T-cell (primary cell): ENCODE measurements at places on chromosomes 3 and 15.

DNA sequence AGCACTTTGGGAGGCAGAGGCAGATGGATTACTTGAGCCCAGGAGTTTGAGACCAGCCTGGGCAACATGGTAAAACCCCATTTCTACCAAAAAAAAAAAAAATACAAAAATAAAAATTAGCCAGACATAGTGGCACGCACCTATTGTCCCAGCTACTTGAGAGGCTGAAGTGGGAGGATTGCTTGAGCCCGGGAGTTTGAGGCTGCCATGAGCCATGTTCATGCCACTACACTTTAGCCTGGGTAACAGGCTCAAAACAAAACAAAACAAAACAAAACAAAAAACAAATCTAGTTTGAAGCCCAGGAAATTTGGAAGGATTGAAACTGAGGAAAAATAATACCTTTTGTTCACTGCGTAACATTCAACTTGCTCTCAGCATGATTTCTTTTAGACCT is 16.6 kb downstream of the TMOD3 start:
- H3K27ac ChIP-seq = no peak overlapping the region
- peaks cover 28% of the 10 kb centered on the region for H3K4me1 ChIP-seq
- H3K4me3 ChIP-seq = no peak overlapping the region
- DNase-seq = no peak

DNA sequence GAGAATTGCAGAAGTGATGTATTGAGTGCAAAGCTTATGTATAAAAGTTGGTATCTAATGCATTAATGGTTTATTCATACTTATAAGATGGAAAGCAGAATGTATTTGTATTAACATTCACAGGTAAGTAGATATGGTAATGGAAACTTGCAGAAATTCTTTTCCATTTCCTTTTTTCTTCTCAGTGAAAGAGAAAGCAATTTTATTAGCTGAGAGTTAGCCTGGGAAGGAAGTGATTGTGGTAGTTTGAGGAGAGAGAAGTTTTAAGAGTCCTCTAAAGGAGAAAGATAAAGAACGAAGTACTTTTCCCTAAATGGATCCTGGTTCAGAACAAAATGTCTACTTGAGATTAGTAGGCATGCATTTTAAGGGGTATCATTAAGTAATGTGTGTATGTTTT is 60.1 kb upstream of the OSTN start:
- no peaks in the 10 kb centered on the region for H3K4me1 ChIP-seq
- no peaks in the 10 kb centered on the region for H3K27me3 ChIP-seq
- no peak overlapping the region for H3K27ac ChIP-seq
- H3K36me3 ChIP-seq = no peaks in the 10 kb centered on the region

DNA sequence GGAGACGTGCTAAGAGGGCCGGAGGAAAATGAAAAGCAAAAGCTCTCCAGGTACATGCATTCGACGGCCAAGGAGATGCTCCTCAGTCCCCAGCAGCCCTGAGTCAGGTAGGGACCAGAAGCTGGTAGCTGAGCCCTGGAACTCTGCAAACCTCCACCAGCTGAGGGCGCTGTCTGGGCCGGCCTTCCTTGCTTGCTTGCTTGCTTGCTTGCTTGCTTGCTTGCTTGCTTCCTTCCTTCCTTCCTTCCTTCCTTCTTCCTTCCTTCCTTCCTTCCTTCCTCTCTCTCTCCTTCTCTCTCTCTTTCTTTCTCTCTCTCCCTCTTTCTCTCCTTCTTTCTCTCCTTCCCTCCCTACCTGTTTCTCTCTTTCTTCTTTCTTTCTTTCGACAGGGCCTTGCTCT is 94.6 kb upstream of the RASGRF1 start:
- no peak overlapping the region for H3K4me3 ChIP-seq
- H3K4me1 ChIP-seq = no peaks in the 10 kb centered on the region
- H3K27ac ChIP-seq = no peak overlapping the region
- no peak for DNase-seq

GRCh38 chr3:123026565-123027291 is 835 bp downstream of the SEMA5B start:
- peaks cover 23% of the 10 kb centered on the region for H3K4me1 ChIP-seq
- DNase-seq = no peak
- H3K27ac ChIP-seq = no peak overlapping the region
- H3K36me3 ChIP-seq = no peaks in the 10 kb centered on the region
- H3K4me3 ChIP-seq = peak overlapping the region; percentile 93
- peaks cover 8% of the 10 kb centered on the region for H3K27me3 ChIP-seq

DNA sequence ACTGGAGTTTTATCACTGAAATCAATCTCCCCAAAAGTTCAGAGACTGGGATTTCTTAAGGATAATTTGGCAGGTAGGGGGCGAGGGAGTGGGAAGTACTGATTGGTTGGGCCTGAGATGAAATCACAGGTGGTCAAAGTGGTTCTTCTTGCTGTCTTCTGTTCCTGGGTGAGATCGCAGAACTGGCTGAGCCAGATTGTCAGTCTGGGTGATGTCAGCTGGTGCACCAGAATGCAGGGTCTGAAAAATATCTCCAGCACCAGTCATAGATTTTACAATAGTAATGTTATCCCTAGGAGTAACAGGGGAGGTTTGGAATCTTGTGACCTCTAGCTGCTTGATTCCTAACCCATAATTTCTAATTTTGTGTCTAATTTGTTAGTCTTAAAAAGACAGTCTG is 86.7 kb upstream of the SLC25A36 start:
- no peak overlapping the region for H3K4me3 ChIP-seq
- no peaks in the 10 kb centered on the region for H3K36me3 ChIP-seq
- no peak for DNase-seq
- H3K27ac ChIP-seq = no peak overlapping the region
- H3K27me3 ChIP-seq = no peaks in the 10 kb centered on the region
- no peaks in the 10 kb centered on the region for H3K4me1 ChIP-seq

- no peak for DNase-seq
- no peaks in the 10 kb centered on the region for H3K4me1 ChIP-seq
- no peak overlapping the region for H3K27ac ChIP-seq
Observed at GRCh38 chr15:57019496-57020160, 101.2 kb downstream of the TCF12 start.

DNA sequence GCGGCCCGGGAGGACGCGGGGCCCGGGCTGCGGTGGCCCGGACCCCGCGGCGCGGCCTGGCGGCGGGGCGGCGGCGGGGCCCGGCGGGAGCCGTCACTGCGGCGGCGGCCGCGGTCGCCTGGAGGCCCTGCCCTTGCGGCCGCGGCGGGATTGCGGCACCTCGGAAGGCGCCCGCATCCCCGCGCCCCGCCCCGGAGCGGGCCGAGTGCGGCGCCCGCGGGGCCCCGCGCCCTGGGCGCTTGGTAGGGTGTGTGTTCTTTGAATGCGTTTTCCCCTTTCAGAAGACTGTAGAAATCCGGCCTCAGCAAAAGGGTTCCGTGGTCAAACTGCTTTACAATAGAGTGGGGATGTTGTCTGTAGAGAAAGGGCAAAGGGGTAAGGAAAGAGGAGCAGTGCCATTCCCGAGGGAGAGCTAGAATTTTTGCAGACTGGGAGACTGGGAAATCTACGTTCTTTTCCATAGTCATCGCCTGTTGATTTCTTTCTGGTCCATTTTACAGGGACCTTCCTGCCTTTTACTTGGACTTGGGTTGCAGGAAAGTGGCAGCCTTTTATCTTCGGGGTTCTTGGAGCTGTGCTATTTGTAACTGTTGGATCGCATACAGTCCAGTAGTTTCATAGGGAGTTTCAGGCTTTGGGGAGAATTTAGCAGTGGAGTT is 630 bp downstream of the SNRK start:
- H3K36me3 ChIP-seq = peaks cover 7% of the 10 kb centered on the region
- peak overlapping the region; percentile 73 for H3K27ac ChIP-seq
- peak overlapping the region; percentile 98 for H3K4me3 ChIP-seq
- H3K27me3 ChIP-seq = no peaks in the 10 kb centered on the region
- DNase-seq = no peak

DNA sequence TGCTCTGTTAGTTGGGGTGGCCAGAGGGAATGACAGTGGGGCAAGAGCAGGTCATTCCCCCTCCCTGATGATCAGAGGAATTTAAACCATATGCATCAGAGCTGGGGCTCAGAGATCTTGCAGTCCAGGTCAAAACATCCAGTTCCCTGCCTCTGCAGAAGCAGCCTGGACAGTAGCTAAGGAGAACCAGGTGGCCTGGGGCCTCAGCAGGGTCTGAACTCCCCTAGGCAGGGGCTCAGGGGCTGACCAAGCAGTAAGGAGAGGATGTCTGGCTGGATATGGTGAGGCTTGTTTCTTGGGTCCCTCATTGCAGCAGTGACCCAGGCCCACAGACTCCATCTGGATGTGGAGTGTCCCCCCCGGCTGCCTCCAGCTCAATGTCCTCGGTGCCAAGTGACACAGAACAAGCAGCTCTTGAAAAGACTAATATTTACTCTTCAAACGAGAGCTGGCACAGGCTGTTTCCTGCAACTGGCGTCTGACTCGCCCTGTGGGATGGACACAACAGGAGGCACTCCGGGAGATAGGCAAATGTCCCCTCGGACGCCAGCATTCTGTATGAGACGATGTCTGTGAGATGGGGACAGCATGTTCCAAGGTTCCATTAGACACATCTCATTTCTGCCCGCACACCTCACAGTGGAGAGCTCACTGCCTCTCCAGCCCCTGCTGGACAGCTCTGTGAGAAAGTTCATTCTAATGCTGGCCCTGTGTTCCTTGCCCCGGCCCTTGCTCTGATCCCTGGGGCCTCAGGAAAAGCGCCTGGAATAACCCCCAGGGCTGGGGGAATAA is 37.1 kb downstream of the SEC22C start:
- no peaks in the 10 kb centered on the region for H3K27me3 ChIP-seq
- H3K36me3 ChIP-seq = no peaks in the 10 kb centered on the region
- H3K4me1 ChIP-seq = peaks cover 10% of the 10 kb centered on the region
- no peak overlapping the region for H3K4me3 ChIP-seq
- H3K27ac ChIP-seq = no peak overlapping the region
- DNase-seq = no peak
